ENCODE measurements at places on chromosomes 2 and 18. TPM values are rescaled to one million over a fixed set of nuclear protein-coding genes. Genes with fewer than 3 reads are reported as not detected.

- no peak for DNase-seq
These were observed 31.5 kb downstream of the TMEM37 start for GRCh38 chr2:119463136-119463535.

GRCh38 chr2:68512966-68513365, 45.6 kb downstream of the APLF start:
- no peak for DNase-seq

GRCh38 chr18:39491408-39491807, 1925.8 kb upstream of the CELF4 start:
- DNase-seq, result no peak

GRCh38 chr2:4576075-4576474, 872.7 kb downstream of the DCDC2C start:
- no peak for DNase-seq

DNA sequence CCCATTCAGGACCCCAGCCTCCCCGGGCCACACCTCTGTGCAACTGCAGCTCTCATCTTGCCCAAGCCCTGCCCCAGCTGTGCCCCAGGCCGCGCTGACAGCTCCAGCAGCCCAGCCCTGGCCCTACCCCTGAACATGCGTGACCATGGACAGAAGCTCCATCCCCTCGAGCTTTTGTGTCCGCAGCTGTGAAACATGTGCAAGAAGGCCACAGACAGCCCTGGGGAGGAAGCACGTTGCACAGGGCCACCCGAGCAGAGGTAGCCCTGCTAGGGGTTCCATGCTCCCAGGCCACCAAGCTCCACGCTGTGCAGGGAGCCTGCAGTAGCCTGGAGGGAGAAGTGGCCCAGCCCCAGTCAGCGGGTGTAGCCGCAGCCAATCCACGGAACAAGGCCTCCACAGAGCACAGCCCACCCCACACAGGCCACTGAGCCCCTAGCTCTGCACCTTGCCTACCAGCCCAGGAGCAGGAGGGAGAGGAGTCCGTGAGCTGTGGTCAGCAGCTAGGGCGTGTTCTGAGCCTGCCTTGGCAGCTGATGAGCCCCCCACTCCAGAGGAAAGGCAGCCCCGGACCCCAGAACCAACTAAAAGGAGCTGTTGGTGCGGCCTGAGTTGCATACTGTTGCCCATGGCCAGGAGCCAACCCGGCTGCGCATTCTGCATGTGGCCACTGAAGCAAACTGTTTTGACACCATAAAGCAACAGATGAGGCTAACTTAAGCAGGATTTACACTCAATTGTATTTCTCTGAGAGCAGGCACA, 184.0 kb downstream of the SEPTIN10 start:
- DNase-seq, result no peak

DNA sequence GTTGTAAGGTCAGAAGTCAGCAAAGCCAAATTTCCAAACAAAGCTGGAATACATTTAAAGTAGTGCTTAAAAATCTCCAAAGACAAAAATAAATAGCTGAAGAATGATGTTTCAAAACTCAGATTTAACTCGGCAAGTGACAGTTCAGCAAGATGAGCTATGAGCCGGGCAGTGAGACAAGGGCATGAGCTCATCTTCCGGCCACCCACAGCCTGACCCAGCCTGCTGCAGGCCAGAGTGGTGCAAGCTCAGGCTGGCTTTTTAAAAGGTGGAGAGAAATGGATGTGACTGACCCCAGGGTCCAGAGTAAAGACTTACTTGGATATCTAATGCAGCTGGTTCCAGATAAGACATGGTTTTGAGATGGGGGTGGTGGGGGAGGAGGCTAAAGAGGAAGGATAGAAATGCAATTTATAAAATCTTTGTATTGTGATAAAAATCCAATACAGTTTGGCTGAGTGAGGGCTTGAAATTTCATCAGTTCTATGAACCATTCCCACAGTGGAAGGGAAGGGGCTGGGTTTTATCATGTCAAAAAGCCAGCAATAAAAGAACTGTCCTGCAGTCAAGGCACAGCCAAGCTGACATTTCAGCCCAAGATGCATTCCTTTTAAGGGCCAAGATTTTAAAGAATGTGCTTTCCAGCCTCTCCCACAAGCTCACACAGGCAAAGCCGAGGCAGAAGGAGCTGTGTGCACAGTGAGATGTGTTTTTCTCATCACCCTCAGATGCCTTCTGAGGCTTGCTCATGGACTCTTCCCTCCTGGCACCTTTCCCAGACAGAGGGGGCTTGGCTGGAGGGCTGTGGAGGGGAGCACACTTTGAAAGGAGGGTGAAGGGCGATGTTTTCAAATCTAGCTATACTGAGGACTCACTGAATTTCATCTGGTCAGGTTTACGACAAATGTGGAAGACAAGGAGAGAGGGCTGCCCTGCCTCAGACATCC, 97.9 kb upstream of the KLHL29 start:
- DNase-seq, result no peak

DNA sequence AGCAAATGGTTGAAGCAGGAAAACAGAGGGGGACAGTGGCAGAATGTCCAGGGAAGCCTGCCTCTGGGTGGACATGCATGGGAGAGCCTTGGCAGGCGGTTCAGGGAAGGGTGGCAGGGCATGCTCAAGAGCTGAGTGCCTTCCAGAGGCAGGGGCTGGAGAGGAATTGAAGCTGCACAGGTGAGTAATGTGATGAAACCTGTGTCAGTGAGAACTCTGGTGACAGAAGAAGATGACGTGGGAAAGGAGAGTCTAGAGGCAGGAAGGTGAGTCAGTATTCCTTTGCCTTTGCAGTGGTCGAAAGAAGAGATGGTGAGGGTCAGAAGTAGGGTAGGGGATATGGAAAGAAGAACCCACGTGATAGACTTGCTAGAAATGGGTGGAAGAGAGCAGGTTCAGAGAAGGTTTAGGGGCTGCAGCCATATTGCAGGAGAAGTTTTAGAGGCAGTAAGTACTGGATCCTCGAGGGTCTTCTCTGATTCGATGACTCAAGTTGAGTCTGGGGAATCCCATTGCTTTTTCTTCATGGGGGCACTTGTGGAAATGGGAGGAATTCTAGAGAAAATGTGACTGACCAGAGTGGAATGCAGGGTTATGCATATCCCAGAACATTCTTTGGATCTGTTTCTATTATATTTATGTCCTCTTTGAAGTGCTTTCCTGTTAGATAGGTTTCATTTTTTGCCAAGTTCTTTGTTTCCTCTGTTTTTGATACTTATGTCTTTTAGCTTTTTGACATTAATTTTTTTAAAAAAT, 37.4 kb downstream of the TMEM87B start:
- no peak for DNase-seq

- DNase-seq, result no peak
These were observed 808 bp downstream of the ATP5MC3 start for GRCh38 chr2:175180701-175181103.

DNA sequence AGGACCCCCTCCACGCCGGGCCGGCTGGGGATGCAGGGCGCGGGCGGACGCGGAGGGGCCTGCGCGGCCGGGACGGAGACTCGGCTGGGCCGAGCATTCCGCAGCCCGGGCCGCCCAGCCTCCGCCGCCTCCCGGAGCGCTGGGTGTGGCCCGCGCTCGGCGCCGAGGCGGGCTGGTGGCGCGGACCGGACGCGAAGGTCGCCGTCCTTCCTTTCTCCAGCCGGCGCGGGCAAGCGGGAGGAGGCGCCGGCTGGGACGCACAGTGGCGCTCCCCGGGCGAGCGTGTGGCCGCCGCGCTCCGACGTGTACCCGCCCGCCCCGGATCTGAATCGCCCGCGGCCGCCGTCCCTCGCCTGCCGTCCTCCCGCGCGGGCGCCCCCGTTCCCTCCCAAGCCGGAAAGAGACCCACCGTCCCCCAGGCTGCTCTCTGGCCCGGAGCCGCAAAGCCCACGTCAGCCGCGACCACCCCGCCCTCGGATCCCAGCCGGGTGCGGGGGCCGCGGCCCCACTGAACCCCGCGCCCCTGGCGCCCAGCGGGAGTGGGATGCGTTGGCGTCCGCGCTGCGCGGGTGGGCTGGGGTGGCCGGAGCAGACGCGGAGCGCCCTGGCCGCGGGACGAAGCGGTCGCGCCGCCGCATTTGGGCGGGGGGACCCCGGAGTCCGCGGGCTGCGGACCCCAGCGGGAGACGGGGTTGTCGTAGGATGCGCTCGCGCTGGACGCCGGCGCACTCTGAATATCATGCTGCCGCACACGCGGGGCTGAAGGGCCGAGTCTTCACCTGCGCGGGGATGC, 634 bp downstream of the SPATS2L start:
- DNase-seq, result peak; percentile 26

- no peak for DNase-seq
These were observed 13.6 kb upstream of the NARS1 start for GRCh38 chr18:57635003-57635822.

DNA sequence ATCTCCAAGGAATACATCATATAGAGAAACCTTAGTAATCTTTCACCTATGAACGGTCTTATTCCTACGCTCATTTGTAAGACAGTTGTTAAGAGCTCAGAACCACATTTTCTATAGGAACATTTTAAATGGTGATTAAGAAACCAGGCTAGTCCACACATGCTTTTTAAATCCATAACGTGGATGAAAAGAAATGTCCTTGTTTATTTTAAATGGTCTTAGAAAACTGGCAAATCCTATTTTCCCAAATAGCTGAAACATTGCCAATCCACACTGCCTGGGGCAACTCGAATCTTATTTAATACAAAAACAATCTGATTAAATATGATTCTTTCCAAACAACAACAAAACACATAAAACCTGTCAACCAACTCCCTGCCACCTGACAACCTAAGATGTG, 23.7 kb downstream of the METTL8 start:
- DNase-seq, result no peak

- DNase-seq, result no peak
These were observed 29.4 kb upstream of the RNF149 start for GRCh38 chr2:101337877-101338276.

DNA sequence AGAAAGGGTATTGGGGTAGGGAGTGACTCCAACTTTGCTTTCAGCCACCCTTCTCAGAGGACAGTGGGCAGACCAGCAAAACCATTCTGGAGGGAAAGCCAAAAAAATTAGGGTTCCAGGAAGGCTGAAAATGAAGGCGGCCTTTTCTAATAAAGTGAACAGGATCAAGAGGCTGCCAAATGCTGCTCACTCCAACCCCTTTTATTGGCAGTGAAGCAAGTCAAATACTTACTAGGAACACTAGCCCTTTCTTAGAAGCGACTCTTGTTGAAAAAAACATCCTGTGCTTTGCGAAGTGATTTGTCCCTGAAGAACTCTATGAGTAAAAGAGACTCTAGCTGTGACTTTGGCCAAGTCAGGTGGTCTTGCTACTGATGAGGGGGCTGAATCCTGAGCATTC, 83.6 kb upstream of the CYP1B1 start:
- DNase-seq, result no peak

DNA sequence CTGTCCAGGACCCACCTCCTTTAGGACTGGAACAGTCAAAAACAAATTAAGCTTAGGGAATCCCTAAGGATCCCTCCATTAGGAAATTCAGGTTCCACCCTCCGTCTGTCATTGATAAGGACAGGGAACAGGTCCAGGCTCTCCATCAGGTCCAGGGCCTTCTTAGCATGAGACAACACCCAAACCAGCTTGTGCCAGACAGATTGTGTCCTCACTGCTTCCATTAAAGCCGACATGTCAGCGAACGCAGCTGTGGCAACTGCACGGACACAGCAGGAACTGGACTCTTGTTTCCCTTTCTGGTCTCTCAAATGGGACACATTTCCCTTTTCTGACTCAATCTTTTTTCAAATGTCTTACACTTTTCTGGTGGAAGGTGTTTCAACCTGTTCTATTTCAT, 81.4 kb downstream of the BCL11A start:
- no peak for DNase-seq

The RAD51AP2 gene
- total RNA-seq, result 0.07 TPM

The SLC4A3 gene
- total RNA-seq, result 19.7 TPM

The IL36RN gene
- total RNA-seq, result 0.13 TPM

The DSG1 gene
- not detected for total RNA-seq
